Body of pancreas (tissue), 4 donors: ENCODE measurements at places on chromosomes 12 and 14. TPM values are rescaled to one million over a fixed set of nuclear protein-coding genes. Genes with fewer than 3 reads are reported as not detected.

BICDL1 gene
- total RNA-seq: 5.9 TPM

ANG gene
- 24.1 TPM for total RNA-seq

FAM222A gene
- total RNA-seq: 16.2 TPM

SDR39U1 gene
- total RNA-seq: 63.6 TPM

WSB2 gene
- total RNA-seq: 48.0 TPM

TAS2R19 gene
- 3.0 TPM for total RNA-seq

HSPB8 gene
- 14.8 TPM for total RNA-seq

FZD10 gene
- 0.52 TPM for total RNA-seq

NT5DC3 gene
- 14.5 TPM for total RNA-seq

PTHLH gene
- total RNA-seq: not detected

- no peak for DNase-seq
Observed at GRCh38 chr12:55708695-55709233, 1.1 kb upstream of the ITGA7 start.

DNA sequence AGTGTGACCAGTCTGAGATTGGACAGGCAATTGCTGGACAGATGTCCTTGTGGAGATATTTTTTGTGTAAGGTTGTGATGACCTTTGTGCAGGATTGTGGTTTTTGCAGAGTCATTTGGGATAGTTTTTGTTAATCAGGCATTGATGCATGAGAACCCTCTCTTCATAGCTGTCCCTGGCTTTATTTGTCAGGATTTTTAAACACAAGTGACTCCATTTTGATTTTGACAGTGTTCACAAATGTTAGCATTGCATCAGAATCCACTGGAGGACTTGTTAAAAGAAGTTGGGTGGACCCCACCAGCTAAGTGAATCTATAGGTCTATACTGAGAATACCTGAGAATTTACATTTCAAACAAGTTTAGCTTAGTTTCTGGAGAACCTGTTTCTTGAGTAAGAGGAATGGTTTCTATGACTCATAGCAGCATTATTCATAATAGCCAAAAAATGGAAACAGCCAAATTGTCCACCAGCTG is 11.8 kb downstream of the FNTB start:
- DNase-seq: no peak

DNA sequence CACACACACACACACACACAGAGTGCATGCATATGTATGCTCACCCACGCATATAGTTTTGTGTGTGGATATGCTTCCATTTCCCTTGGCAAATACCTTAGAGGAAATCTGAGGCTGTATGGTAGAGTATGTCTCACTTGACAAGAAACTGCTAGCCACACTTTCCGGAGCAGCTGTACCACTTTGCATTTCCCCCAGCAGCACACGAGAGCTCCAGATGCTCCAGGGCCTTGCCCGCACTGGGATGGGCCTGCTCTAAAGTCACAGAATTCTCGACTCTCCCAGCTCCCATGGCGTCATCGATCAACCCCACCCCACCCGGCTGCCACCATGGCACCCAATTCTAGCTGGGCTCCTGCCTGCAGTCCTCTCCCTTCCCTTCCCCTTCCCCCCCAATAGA is 21.9 kb downstream of the CLMN start:
- DNase-seq: no peak

GRCh38 chr12:31903025-31903424 is 56.2 kb upstream of the RESF1 start:
- DNase-seq: no peak

DNA sequence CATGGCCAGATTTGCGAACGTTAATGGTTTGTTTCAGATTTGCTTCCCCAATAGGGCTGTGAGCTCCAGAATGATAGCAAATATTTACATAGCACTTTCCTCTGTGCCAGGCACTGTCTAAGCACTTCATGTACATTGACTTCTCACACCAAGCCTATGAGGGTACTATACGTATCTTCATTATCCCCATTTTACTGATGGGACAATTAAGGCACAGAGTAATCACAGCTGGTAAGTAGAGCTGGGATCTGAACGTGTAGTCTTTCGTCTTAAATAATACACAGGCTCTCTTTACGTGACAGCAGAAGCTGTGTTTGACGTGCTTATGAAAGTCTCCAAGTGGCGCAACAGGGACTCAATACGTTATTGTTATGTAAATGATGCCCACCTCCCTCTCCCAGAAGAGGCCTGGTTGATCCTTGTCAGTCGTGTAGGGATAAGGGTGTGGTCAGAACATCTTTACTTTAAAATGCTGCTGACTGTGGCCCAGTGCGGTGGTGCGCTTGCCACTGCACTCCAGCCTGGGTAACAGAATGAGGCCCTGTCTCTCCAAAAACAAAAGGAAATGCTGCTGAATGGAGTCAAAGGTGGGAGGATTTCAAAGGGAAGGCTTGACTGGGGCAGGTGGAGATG is 66.3 kb upstream of the TCL1B start:
- DNase-seq: no peak

- DNase-seq: peak; percentile 83
Observed at GRCh38 chr12:50103767-50104321, at the start of gene GPD1. Gene GPD1, plus strand, starts transcription at chr12:50104008. Its CDS starts 43 bp downstream, at chr12:50104051.

GRCh38 chr14:85175556-85175955 is 354.4 kb upstream of the FLRT2 start:
- DNase-seq: no peak

- DNase-seq: no peak
Observed at GRCh38 chr12:19546611-19547162, 107.4 kb downstream of the AEBP2 start.

- no peak for DNase-seq
Observed at GRCh38 chr12:39772821-39773259, 153.2 kb upstream of the ABCD2 start.

DNA sequence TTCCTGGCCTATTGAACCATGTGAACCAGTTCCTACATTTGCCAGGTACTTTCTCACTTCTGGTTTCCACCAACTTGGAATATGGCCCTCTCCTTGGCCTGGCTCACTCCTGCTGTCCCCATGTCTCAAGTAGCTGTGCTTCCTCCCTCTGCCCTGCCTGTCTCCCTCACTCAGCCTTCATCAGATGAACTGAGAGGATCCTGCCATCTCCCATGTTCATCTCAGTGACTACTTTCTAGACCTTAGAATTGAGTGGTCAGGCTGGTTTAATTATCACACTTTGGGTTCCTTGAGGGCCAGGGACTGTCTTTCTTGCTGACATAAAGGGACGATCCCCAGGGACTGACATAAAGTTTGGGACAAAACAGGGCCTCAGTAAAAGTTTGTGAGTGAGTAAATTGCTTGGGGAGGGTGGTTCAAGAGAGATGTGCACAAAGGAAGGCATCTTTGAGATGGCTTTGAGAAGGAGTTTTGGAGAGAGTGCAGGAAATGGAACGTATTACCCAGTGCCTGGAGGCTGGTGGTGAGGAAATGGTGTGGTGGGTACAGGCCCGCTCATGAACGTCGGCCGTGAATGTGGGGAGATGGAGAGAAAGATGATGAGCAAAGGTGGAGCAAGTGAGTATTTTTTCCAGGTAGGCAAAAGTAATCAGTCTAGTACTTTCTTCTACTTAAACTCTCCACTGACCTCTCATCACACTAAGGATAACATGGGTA is 20.8 kb downstream of the DYRK2 start:
- DNase-seq: no peak

- DNase-seq: no peak
Observed at GRCh38 chr12:87234898-87235297, 794.3 kb downstream of the C12orf50 start.

DNA sequence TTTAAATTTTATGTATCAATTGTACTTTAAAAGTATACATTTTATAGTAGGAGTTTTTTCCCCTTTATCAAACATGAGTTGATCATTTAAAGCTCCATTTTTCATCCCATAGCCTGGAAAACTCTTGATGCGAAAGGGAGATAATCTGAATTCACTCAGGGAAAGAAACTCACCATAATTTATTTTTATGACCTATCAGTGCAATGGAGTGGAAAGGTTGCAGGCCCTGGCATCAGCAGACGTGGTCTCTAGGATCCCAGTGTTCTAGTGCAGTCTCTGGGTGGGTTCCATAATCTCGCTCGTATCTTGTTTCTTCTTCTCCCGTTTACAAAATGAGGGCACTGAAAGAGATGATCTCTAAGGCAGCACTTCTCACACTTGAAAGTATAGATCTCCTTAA is 85.0 kb downstream of the PTGER2 start:
- DNase-seq: no peak

DNA sequence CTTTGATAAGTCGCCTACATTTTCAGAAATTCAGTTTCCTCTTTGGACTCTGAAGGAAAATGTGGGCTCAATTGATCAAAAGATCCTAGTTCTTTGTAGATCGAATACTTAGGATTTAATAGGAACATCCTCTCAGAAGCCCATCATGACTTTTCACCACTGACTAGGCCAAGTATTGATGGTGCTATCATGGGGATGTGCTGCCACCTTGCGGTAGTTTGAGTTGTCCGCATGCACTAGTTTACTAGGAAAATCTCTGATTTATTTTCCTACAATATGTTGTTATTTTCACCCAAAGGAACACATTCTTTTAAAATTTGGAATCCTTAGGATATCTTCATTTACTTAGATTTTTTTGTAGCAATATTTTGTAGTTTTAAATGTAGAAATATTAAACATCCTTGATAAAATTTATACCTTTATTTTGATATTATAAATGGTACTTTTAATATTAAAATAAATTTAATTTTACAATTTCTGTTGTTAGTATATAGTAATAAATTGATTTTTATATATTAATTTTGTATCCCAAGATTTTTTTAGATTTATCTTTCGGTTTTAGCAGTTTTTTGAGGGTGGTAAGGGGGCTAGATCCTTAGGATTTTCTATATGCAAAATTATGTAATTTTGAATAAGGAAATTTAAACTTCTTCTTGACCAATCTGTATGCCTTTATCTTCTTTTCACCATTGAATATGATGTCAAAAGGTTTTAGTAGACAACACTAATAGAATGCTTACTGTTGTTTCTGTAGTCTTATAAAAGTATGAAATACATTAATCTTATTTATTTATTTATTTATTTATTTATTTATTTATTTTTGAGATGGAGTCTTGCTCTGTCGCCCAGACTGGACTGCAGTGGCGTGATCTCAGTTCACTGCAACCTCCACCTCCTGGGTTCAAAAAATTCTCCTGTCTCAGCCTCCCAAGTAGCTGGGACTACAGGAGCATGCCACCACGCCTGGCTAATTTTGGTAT is 52.9 kb upstream of the OR9K2 start:
- peak; percentile 77 for DNase-seq

DNA sequence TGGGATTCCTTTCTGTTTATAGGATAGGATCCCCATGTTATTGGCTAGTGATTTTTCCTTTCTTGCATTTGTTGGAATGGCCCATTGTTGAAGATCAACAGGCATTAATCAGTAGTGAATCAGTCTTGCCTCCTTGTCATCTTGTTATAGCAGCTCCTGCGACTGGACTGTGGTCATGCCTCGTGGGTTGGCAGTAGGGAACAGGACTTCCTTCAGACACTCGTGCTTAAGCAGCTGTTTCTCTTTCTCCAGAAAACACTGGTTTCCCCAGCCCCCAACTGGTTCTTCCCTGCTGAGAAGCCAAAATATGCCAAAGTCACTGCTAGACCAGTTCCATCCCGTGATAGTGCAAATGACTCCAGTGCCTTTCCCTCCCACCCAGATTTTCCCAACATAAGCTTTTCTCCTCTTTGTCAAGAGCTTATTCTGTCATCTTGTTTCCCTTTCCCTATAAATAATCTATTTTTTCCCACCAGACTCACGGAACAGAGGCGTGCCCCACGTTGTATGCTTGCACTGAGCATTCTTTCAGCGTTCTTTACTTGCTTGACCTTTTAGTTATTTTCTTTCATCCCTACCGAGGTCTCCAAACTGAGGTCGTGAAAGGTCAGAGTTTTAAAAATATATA is 83.5 kb downstream of the SAMD4A start:
- DNase-seq: peak; percentile 58

GRCh38 chr12:94247246-94247645 is 98.9 kb downstream of the PLXNC1 start:
- DNase-seq: no peak

- DNase-seq: no peak
Observed at GRCh38 chr12:123118497-123118896, 32.4 kb downstream of the PITPNM2 start.

- no peak for DNase-seq
Observed at GRCh38 chr12:57119294-57120085, 8.3 kb upstream of the STAT6 start.
